ENCODE measurements at places on chromosomes 3 and 15. TPM values are rescaled to one million over a fixed set of nuclear protein-coding genes. Genes with fewer than 3 reads are reported as not detected.

The GMPPB gene
- total RNA-seq = 22.2 TPM

The CYP1A1 gene
- total RNA-seq = 3.1 TPM

The SH3GL3 gene
- under 0.01 TPM for total RNA-seq

The NCBP2 gene
- total RNA-seq = 91.9 TPM

The CCNB2 gene
- total RNA-seq = 1.7 TPM

The TPRG1 gene
- 0.34 TPM for total RNA-seq

The RHOV gene
- 6.2 TPM for total RNA-seq

The CCDC33 gene
- total RNA-seq = 0.50 TPM

The NRROS gene
- total RNA-seq = 0.07 TPM

The LINGO1 gene
- total RNA-seq = under 0.01 TPM

The UPK1B gene
- 20.1 TPM for total RNA-seq

The RLBP1 gene
- 0.28 TPM for total RNA-seq

The UROC1 gene
- total RNA-seq = not detected

The SLC6A1 gene
- total RNA-seq = not detected

The MRPL47 gene
- total RNA-seq = 54.3 TPM

The IL17RD gene
- total RNA-seq = 7.7 TPM

The DZIP1L gene
- 0.34 TPM for total RNA-seq

The CLDN16 gene
- total RNA-seq = 1.0 TPM

The BOC gene
- total RNA-seq = 0.34 TPM
